ELR (cell line): ENCODE measurements at places on chromosomes 4 and X.

DNA sequence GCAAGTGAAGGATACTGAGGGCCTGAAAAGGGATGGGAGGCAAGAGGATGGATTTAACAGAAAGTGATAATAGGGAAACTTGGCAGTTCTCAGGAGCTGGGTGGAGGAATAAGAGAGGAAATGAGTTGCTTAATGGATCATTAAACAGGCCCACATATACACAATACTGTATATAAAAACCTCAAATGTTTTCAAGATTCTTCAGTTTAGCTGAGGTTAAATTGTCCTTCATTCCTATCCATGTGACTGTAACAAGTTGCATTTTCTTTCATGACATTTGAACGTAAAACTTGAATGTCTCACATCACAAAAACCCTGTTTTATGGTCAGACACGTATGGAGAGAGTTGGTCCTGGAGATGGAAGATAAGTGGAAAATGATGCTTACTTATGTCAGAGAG, 76.5 kb upstream of the PLAC8 start:
- no peak for DNase-seq

- no peak for DNase-seq
Measured at GRCh38 chr4:188296331-188296730, 157.1 kb downstream of the TRIML1 start.

DNA sequence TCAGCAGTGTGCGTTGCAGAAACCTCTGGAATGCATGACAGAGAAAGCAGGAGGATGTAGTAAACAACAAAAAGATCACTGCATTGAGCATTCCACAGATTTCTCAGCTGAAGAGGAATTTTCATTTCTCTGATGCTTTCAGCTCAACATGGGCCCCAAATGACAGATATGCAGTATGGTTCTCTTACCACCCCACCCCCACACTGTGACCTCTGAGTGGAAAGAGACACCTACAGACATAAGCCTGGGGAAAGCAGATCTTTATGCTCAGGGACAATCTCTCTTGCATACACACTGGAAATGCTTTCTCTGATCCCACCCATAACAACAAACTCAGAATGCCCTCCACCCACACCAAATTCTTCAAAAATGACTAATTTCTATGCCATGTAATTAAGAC, 983.7 kb upstream of the LCORL start:
- peak; percentile 42 for DNase-seq

- no peak for DNase-seq
Measured at GRCh38 chr4:63349674-63350025, 1059.6 kb downstream of the TECRL start.

DNA sequence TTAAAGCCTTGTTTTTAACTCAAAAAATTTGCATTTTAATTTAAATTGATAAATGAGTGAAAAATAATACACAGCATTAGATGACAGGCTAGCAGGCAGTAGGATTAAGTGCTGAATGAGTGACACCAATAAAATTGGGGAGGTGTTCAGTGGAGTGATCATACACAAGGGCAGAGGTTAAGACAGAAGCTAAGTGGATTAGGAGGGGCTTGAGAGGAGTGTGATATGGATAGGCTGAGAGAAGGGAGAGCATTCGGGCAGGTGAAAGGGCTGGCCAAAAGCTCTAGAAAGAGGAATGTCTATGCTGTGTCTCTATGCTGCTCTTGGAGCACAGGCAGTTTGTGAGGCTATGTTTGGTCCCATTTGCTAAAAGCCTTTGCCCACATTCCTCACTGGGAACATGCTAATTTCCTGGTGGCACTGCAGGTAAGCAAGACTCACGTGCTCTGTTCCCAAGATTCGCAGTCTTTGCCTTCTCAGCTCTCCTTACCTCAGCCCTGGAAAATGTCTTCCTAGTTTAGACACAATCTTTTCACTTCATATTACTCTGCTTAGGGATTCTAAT, 52.8 kb upstream of the CCSER1 start:
- no peak for DNase-seq

DNA sequence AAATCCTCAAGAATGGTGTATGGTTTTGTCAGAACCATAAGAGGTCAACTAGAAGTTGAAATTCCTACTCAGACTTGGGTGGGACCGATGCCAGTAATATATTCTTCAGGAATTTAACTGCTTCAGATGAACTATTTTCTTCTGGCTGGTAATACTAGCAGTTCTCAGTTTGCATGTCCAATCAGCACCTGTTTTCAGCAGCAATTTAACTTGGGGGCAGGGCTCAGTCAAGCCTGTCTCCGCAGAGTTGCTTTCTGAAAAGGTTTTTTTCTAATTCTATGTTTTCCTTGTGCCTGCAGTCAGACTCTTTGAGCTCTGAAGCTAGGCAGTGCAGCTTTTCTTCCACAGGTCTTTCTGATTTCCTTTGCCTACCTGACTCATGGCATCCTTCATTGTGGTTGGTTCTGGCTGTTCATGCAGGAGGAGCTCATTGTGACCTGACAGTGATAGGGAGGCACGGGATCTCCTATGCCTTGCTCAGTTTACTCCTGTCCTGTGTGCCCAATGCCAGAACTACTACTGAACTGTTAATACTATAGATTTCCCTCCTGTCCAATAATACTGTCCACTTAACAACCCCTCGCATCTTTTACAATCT, 17.3 kb upstream of the FMR1 start:
- no peak for DNase-seq

DNA sequence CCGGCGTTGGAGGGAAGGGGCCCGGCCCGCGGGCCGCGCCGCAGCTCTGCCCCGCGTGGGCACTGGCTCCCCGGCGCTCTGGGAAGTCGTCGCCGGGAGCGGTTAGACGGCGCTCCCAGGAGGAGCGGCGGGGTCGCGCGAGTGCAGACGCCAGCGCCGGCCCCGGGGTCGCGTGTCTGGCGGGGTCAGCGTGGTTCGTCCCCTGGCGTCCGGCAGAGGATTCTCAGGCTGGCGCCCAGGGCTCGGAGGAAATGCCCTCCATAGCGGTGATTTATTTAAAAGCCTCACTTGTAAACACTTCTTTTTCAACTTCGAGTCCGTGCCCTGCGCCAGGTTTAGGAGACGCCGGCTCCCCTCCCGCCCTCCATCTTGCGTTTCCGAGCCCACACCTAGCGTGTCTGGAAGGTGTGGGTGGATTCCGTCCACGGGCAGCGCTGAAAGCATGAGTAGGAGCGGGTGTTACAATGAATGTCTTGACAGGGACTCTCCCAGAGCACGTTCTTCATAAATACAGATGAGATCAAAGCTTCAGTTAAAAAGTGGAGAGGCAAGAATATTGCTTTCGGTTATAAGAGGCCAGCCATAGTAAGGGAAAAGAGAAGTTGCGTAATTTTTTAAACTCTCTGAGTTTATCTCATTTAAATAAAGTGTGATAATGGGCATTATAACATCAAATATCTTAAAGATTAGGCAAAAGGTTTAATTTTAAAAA, 692 bp downstream of the FAM241A start:
- peak; percentile 58 for DNase-seq

DNA sequence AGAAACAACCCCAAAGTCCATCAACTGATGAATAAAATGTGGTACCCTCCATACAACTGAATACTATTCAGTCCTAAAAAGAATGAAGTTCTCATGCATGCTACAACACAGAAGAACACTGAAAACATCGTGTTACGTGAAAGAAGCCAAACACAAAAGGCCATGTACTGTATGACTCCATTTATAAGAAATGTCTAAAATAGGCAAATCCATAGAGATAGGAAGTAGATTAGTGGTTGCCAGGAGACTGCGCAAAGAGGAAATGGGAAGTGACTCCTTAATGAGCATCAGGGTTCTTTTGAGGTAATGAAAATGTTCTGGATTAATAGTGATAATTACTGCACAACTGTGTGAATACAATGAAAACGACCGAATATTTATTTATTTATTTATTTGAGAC, 23.4 kb downstream of the FBXW7 start:
- DNase-seq, result no peak

GRCh38 chr4:154779362-154779947, 1.6 kb upstream of the RBM46 start:
- DNase-seq, result peak; percentile 51

DNA sequence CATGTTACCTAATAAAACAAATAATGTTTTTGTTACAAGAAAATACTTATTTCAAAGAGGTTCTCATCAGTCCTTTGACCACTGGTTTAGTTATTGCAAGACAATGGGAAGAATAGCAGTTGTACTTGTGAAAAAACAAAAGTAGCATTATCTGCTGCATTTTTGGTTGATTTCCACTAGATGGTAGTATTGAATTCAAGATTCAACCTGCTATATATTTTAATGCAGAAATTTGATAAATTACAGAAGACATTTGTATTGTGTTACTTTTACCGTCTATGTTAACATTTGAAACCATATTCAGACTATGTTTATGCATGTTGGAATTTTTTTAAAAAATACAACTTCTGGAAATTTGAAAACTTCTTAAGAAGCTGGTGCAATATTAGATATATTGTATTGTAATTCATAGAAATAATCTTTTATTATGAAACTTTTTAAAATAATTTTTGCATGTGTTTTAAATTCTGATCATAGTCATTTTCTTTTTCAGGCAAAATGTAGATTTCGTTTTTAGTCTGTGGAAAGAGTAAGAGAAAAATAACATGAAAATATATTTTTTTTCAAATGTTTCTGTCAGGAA, 56.4 kb downstream of the SPCS3 start:
- peak; percentile 59 for DNase-seq

GRCh38 chr4:108561116-108561515, 59.3 kb upstream of the RPL34 start:
- DNase-seq, result no peak

GRCh38 chr4:159101988-159102621, 774 bp upstream of the RAPGEF2 start:
- peak; percentile 18 for DNase-seq

GRCh38 chrX:75582511-75582910, 59.7 kb upstream of the ZDHHC15 start:
- no peak for DNase-seq

- DNase-seq, result peak; percentile 31
Measured at GRCh38 chr4:119750771-119751170, 122.2 kb upstream of the PDE5A start.

DNA sequence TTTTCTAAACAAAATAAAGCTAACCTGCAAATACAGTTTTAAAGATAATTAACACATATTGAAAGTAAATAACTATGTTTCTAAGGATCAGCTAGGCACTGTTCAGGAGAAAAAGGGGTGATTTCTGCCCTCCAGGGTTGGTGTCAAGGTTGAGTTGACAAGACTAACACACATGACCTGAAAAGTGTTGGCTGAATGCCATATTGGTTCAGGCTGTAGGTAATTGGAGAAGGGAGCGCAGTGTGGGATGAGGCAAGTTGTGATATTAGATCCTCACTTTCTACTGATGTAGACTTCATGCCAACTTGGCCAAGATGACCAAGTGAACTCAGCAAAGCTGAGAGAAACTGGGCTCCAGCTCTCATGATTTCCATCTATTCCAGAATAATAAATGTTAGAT, 42.2 kb downstream of the PPM1K start:
- no peak for DNase-seq

- DNase-seq, result peak; percentile 79
Measured at GRCh38 chrX:22389556-22390179, 117.0 kb downstream of the CBLL2 start.
